ENCODE measurements at places on chromosomes 1 and 21. TPM values are rescaled to one million over a fixed set of nuclear protein-coding genes. Genes with fewer than 3 reads are reported as not detected.

DNA sequence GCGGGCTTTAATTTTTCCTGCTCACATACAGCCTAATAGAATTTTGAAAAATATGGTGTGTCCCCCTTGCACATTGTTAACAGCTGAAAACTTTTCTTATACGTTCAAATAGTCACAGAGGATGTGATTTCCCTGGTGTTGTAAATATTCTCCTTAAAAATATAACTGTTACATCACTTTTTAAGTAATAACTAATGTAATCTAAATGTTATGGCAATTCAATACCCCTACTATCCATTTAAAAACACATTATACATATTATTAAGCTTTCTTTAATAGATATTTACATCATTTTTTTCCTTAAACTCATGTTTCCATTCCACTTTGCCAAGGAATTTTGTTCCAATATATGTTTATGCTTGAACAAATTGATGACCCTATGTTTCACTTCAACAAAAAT is 85.5 kb upstream of the S1PR1 start:
- DNase-seq, result no peak

DNA sequence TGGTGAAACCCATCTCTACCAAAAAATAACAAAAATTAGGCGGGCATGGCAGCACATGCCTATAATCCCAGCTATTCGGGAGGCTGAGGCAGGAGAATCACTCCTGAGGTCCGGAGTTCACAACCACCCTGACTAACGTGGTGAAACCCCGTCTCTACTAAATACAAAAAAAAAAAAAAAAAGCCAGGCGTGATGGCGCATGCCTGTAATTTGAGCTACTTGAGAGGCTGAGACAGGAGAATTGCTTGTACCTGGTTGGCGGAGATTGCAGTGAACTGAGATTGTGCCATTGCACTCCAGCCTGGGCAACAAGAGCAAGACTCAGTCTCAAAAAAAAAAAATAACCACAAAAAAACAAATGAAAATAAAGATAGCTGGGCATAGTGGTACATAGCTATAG is 42.3 kb downstream of the CC2D1B start:
- DNase-seq, result no peak

DNA sequence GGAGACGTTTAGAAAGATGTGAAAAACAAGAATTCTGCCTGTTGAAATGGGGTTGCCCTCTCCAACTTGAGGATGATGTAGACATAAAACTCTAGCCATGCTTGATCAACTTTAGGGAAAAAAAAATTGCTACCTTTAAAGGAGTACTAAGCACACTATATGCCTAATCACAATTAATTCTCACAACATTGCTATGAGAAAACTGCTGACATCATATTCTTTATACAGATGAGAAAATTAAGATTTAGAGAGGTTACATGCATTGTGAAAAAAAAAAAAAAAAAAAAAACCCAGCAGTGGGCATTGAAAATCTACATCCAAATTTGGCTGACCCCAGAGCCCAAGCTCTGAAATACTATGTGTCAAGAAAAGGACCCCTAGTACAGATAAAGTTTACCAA is 617.2 kb upstream of the ADGRL2 start:
- DNase-seq, result no peak

FCRL4 gene
- not detected for polyA plus RNA-seq

RHBDL2 gene
- polyA plus RNA-seq, result 0.32 TPM

GRCh38 chr1:1794999-1795398 is 16.7 kb upstream of the NADK start:
- no peak for DNase-seq

PTPRC gene
- polyA plus RNA-seq, result not detected

- DNase-seq, result no peak
These were observed 30.6 kb downstream of the SYT6 start for GRCh38 chr1:114122941-114123618.

DNA sequence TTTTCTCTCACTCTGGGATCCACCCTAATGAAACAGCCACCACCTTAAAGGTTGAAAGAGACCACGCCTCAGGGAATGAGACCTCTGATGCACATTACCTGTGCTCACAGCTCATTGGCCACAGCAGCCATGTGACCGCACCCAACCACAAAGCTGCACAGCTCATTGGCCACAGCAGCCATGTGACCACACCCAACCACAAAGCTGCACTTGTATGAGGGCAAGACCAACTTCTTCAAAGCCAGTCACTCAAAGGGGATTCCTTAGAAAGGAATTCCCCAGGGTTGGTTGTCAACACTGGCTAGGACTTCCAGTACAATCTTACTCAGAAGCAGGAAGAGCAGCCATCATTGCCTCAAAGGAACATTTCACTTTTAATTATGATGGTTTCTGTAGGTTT is 43.6 kb upstream of the PDE9A start:
- DNase-seq, result no peak

GRCh38 chr21:40620386-40621145 is 226.4 kb downstream of the DSCAM start:
- DNase-seq, result no peak

- DNase-seq, result no peak
These were observed 154.3 kb upstream of the ZNF648 start for GRCh38 chr1:182215764-182216163.

GRCh38 chr1:61752921-61753389 is 10.7 kb downstream of the PATJ start:
- DNase-seq, result no peak

DNA sequence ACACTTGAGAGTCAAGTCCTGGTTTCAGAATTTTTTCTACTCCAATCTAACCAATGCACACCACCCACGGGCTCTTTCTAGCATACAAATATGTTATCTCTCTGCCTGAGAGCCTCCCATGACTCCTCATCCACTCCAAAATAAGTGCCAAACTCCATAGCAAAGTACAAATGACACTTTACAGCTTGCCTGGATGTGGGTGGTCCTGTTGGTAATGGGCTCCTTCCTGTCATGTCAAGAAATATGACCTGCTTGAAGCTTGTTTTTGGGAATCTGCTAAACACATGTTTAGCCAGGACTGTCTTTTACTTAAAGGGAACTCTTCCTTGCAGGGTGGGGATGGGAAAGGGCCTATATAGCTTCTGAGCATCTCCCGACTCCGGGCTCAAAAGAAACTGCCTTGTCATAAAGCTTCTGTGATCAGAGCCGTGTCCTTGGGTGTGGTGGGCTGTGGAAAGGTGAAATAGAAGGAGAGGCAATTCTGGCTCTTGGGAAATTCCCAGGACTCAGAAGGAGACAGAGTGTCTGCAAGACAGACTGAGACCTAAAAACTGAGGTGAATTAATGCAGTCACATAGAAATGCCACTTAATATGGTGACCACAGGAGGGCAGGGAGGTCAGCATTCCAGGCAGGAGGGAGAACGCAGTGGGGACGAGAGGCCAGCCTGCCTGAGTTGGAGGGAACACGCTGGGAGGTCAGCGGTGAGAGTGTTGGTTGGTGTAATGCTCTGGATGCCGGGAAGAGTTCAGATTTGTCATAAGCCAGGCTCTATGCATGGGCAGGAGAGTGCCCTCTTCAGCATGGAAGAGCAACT is 6.1 kb upstream of the IGFN1 start:
- DNase-seq, result peak; percentile 60

GRCh38 chr1:26666855-26667254 is 29.0 kb upstream of the ARID1A start:
- DNase-seq, result no peak

- DNase-seq, result no peak
These were observed 32.0 kb upstream of the GNPAT start for GRCh38 chr1:231208980-231209379.

EDARADD gene
- not detected for polyA plus RNA-seq

Measured in AG04450 (cell line).